ENCODE measurements at places on chromosomes 3 and 15. TPM values are rescaled to one million over a fixed set of nuclear protein-coding genes. Genes with fewer than 3 reads are reported as not detected.

The CKMT1B gene
- 24.4 TPM for total RNA-seq

The COL8A1 gene
- total RNA-seq, result 0.07 TPM

- DNase-seq, result no peak
Observed at GRCh38 chr3:49602049-49602554, 47.8 kb downstream of the BSN start.

The ITGA11 gene
- total RNA-seq, result not detected

The SI gene
- total RNA-seq, result not detected

The OR5K2 gene
- not detected for total RNA-seq

GRCh38 chr3:32113566-32113965, 7.1 kb downstream of the GPD1L start:
- DNase-seq, result no peak

DNA sequence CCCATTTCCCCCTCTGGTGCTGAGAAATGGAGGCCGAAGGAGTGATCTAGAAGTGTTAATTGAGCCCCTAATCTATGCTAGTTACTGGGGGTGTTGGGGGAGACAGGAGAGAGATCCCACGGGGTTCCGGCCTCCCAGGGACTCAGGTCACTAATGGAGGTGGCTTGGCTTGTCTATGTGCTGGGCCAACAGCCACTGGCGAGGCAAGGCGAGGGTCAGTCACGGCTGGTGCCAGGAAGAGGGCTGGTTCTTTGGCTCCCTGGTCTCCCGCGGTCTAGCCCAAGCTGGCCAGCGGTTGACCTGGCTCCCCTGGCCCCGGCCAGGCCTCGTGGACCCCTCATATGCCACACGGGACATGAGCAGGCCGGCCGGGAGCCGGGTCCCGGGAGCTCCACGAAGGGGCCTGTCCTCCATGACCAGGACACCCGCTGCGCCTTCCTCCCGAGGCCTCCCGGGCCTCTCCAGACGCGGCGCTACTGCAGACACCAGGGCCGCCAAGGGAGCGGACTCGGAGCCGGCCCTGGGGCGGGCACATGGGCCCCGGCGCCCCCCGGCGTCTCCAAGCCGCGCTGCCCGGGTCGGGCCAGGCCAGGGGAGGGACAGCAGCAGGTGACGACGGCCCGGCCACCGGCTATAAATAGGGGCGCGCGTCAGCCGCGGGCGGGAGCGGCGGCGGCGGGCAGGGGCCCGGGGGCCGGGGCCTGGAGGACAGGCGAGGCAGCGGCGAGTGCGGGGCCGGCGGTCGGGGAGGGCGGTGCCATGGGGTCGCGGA, at the start of gene ALPK3:
ALPK3 (plus strand) TSS at position 663 of the 772 bp plus-strand sequence; CDS start at position 760, 97 bp downstream.
- no peak for DNase-seq

GRCh38 chr15:77527164-77527778, 105.4 kb downstream of the LINGO1 start:
- no peak for DNase-seq

GRCh38 chr3:52323526-52324295, 7.6 kb downstream of the DNAH1 start:
- DNase-seq, result no peak

GRCh38 chr3:115693868-115694267, 70.6 kb downstream of the GAP43 start:
- no peak for DNase-seq

The CPEB1 gene
- not detected for total RNA-seq

The FETUB gene
- not detected for total RNA-seq

The IGF1R gene
- 16.3 TPM for total RNA-seq

The KBTBD12 gene
- not detected for total RNA-seq

DNA sequence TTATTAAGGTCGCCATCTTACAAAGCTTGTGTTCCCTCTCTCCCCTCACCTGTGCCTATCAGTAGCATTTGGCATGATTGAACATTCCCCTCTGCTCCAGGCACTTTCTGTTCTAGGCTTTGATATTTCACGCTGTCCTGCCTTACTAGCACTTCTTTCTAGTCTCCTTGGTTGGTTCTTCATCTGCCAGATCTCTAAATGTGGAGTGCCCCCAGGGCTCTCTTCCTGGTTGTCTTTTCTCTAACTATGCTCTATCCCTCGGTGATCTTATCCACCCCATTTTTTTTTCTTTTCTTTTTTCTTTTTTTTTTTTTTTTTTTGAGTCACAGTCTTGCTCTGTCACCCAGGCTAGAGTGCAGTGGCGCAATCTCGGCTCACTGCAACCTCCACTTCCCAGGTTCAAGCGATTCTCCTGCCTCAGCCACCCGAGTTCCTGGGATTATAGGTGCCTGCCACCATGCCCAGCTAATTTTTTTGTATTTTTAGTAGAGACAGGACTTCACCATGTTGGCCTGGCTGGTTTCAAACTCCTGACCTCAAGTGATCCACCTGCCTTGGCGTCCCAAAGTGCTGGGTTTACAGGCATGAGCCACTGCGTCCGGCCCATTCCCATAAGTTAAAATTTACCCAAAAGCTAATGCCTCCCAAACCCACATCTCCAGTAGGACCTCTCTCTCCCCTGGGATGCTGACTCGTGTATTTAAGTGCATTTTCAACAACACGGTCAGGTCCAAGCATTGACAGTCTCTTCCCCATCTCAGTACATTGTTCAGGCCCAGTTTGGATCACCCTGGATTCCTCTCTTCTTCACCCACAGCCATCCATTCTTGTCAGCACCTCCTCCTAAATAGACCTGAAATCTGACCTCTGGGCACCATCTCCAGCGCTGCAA, 5.2 kb downstream of the NUSAP1 start:
- DNase-seq, result no peak

DNA sequence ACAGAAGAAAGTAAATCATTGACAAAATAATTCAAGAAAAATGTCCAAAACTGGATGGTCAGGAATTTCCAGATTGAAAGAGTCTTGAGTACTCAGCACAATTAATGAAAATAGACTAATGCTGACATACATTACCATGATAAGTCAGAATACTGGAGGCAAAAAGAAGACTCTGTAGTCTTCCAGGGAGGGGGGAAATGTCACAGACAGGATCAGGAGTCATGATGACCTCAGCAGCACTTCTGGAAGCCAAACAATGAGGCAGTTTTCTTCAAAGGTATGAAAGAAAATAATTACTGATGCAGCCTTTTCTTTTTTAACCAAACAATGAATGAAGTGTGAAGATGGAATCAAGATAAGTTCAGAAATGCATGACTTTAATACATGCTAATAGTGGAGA, 30.1 kb upstream of the SLC22A13 start:
- DNase-seq, result no peak

The MUC20 gene
- total RNA-seq, result 2.4 TPM

GRCh38 chr15:33808720-33809457, 159.4 kb upstream of the CHRM5 start:
- no peak for DNase-seq

DNA sequence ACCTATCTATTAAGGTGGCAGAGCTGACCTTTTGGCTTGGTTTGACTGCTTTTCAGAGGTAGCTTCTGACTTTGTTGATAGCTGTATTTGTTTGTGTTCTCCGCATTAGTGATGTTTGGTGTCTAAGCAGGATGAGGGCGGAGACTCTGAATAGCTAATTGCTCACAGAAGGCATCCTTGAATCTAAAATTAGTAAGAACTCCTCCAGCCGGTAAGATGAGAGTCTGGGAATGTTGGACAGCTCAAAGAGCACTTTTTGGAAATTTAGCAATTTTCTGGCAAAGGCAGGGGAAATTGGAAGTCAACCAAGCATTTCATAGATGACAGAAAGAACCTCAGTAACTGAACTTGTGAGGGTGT, 174.1 kb downstream of the KLHL25 start:
- DNase-seq, result no peak

The AMOTL2 gene
- 54.0 TPM for total RNA-seq

Measured in HCT116 (cell line).